Pons (tissue), 1 donor: ENCODE measurements at places on chromosomes 6 and 20.

DNA sequence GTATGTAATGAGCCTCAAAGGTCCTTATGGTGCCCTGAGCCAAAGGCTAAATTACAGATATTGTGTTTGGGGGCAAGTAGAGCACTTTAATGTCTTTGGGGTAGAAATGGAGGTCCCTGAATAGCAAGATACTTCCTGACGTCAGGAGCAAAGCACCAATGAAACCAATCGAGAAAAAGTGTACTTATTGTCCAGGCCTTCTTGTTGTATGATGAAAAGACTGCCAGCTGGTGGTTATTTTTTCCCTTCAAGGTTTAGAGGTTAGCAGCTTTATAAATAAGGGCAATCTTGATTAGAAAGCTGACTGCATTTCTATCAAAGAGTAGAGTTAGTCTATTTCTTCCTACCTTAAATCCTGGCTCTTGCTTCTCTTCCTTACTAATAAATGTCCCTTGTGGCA is 76.1 kb upstream of the HSF2 start:
- no peak for DNase-seq

- DNase-seq: no peak
Measured at GRCh38 chr6:110781522-110782214, 33.6 kb downstream of the CDK19 start.

GRCh38 chr6:36772397-36772796 is 66.8 kb downstream of the CPNE5 start:
- no peak for DNase-seq

GRCh38 chr20:22582386-22582963 is 1.9 kb downstream of the FOXA2 start:
- no peak for DNase-seq

DNA sequence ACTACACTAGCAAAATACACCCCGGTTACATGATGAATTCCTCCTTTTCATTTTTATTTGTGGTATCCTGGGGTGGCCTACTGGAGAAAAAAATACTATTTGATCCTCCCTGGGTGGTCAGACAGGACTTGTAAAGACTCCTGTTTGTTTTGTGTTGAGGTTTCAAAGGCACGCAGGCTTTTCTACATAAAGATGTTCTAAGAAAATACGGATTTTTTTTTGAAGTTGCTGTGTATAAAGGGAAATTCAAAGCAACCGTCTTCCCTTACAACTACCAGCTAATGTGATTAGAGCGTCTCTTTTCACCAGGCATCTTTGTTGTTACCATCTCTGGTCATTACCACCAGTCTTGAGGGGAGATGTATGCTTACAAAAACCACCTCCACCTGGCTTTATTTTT is 187.1 kb downstream of the SOX4 start:
- no peak for DNase-seq

DNA sequence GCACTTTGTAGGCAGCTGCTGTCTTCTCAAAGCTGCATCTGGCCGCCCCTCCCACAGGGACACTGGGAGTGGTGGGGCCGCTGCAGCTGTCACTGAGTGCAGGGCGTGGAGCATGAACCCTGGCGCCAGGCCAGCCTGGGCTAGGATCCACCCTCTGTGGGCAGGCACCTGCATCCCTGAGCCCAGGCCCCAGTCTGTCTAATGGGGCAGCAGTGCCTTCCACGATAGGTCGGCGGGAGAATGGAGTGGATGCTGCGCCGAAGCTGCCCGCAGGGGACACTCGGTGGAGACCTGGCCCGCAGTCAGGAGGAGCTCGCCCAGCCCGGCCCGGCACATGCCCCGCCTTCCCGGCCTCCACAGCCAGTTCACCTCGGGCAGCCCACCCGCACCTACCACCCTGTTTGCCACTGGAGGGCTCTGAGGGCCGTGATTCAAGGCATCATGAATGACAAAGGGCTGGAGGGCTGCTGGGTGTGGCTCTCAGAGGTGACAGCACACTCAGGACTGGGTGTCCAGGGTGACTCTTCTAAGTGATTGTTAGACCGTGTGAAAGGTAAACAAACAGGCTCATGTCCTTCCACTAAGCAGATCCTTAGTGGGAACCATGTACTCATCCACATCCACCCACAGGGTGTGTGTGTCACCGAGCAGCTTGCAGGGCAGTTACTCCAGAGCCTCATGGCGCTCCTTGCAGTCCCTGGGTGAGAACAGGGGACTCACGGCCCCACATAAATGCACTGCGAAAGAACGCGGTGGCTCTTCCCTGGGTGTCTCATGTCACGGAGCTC is 133.9 kb downstream of the AGPAT4 start:
- no peak for DNase-seq

- DNase-seq: peak; percentile 22
Measured at GRCh38 chr6:125002406-125002741, 40.1 kb downstream of the RNF217 start.
